ENCODE measurements at places on chromosomes 13 and 19.

DNA sequence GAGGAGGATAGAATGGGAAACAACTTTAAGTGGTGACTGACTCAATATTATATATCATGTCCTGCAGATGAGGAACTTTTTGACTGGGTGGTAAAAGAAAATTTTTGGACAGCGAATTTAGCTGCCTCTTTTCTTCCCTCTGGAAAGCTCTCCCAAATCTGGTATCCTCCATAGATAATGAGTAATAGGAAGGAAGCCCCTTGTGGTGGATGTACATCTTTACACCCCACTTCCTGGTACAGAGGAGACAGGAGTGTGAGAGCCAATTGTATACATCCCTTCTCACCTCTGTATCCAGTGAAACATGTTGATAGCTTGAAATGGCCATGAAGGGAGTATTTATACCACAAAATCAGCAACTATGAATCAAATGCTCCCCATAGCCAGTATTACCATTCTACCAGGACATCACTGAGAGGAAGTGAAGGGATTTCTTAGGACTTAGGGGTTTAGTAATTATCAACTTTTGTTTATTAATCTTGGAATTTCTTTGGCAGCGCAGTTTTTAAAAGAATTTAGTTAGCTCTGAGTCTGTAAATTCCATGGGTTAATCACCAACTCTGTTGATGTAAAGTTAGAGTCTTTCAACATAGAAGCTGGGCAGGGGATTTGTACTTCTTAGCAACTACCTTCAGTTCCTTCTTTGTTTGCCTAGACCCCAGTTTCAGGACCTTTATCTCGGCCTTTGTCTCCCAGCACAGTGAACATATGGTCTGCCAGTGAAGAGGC lies 17.0 kb upstream of the TDRD3 start:
- no peak for DNase-seq

- DNase-seq, result no peak
Observed at GRCh38 chr13:85286081-85286480, 513.1 kb downstream of the SLITRK6 start.

DNA sequence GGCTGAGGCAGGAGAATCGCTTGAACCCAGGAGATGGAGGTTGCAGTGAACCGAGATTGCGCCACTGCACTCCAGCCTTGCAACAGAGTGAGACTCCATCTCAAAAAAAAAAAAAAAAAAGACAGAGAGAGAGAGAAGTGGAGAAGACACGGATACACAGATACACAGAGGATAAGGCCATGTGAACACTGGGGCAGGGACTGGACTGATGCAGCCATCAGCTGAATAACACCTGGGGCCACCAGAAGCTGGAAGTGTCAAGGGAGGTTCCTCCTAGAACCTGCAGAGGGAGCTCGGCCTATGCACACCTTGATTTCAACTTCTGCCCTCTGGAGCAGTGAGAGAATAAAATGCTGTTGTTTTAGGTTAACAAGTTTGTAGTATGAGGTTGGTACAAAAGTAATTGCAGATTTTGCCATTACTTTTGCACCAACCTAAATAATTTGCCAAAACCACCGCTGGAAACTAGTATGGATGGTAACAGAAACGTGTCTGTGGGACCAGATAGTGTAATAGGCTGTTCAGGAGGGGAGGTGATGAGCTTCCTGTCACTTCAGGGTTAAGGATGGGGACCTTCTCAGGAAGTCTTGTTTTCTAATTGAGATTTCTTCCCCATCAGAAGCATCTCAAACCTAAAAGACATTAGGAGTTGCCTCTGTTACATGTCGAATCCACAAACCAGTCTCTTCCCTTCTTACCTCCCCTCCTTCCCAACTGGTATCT lies 36.4 kb upstream of the IGSF23 start:
- DNase-seq, result peak; percentile 7

GRCh38 chr13:110953416-110953815 lies 38.5 kb upstream of the ANKRD10 start:
- DNase-seq, result no peak

DNA sequence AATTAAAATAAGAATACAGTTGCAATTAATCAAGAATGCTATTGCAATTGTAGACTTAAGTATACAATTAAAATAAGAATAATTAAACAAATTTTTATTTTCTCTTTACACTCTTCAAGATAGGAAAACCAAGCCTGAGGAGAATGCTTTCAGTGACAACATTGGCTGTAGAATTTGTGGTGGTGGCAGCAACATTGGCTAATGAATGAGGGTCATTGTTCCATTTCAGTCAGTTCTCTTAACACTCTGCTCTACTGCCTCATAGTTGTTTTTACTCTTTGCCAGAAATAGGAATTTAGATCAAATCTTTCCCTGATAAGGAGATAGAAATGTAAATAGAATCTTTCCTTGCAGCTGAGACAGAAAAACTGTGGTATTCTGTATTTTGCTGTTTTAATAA lies 391.6 kb downstream of the PCDH20 start:
- no peak for DNase-seq

DNA sequence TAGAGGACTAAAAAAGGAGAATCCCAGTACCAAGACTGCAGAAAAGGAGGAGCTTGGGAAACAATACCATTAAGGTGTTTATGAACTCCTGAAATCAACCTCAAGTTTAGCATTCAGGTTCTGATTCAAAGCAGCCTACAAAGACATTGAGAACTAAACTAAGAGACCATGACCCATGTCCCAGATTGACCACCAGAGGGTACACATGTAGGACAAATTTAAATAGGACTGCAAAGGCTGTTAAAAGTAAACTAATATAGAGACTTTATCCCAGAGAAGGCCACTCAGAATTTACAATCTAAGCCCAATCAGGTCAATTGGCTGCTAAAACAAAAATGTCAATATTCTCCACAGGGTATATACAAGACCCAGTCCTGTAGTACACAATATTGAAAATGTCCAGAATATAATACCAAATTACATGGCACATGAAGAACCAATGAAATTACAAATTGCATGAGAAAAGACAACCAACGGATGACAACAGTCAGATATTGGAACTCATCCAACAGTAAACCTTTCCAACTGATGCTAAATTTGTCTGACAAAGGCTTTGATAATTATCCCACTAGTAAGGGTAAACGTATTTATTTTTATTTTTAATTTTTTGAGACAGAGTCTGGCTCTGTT lies 682.4 kb downstream of the UQCRFS1 start:
- no peak for DNase-seq

DNA sequence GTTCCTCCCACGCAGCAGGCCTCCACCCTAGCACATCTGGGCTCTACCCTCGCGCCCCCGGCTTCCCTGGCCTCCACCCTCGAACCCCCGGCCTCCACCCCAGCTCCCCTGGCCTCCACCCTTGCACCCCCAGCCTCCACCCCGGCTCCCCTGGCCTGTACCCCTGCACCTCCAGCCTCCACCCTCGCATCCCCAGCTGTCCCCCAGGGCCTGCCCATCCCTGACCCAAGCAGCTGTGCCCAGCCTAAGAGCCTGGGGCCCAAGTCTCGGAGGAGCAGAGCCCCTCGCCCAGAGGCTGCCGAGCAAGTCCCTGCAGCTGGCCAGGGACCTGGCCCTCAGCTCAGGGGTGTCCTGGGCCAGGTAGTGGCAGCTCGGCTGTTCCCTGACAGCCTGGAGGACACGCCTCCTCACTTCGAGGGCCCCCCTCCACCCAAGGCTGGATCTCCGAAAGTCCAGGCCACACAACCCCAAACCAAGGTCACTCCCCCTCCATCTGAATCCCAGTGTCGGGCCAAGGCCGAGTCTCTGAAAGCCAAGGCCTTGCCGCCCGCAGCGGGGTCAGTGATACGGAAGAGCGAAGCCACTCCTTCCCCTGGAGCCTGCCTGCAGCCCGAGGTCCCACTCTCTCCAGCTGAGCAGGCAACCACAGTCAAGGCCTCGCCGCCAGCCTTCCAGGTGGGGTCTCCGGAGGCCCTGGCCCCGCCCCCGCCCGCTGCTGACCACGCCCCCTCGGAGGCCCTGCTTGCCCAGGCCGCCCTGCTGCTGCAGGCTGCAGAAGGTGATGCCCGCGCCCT lies 7.9 kb upstream of the ARHGAP33 start:
- DNase-seq, result no peak

- DNase-seq, result no peak
Observed at GRCh38 chr19:47135156-47135555, 4.5 kb downstream of the SAE1 start.

DNA sequence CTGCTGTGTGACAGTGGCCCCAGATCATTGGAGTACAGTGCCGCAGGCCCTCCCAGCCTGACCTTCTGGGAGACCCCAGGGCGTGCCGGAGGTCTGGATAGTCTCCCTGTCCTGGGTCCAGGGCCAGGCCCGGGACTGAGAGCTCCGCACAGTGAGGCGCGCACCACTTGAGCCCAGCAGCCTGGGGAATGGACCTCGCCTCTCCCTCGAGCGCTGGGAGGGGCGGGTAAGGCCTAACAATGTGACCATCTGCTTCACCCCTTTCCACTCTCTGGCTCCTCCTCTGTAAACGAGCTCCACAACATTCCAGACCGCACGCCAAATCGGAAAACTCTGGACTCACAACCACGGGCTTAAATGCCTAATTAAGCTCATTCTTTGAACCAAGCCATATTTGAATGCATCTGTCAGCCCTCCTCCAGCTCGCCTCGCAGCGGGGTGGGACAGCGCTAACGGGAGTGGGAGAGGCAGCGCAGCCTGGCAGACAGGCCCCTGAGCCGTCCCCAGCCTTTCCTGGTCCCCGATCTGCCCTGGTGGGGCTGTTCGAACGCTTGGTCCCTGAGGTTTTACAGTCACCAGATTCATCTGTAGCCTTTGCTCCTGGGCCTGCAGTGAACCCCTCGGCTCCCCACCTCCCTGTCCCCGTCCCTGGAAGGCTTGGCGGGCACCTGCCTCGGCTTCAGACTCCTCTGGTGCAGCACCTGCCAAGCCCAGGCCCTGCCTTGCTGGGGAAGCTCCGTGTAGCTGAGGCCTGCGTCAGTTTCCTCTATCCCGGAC lies 120.7 kb upstream of the VSTM2B start:
- DNase-seq, result peak; percentile 44

- no peak for DNase-seq
Observed at GRCh38 chr19:16136185-16136999, 7.1 kb upstream of the HSH2D start.

- no peak for DNase-seq
Observed at GRCh38 chr13:100957741-100958140, 283.1 kb upstream of the TMTC4 start.

DNA sequence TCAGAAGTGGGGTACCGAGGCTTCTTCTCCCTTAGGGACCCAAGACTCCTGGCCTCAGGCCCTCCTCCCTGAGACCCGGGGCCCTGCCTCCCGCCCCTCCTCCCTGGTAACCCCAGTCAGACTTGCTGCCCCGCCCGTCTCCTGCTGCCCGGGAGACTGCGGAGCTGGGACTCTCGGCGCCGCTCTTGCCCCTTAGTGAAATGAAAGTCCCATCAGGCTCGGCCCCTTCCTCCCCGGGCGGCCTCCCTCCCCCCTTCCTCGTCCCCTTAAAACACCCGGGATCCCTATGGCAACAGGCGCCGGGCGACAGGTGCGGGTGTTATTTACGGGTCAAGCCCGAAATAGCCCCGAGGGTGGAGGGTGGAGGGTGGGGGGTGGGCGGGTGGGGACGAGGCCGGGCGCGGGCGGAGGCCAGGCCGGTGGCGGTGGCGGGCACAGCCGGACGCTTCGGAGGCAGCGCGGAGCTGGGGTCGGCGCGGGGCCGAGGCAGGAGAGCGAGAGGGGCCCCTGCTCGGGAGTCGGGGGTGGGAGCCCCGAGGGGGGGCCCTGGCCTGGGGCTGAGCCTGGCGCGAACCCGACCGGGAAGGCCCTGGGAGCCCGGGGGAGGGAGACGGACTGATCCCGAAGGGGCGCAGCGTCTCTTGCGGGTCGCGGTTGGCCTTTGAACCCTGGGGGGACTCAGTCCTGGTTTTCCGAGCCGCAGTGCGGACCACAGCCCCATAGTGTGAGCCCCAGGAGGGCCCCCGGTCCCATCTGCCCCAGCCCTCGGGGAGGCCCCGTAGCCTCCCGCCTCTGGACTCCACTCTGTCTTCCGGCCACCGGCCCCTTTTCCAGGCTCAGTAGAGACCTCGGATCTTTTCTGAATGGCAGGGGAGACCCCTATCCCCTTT lies at the start of gene CACNG6:
CACNG6 (plus strand) TSS at position 414 of the 890 bp plus-strand sequence. CDS start 1,241 bp downstream, outside the sequence.
- DNase-seq, result no peak

GRCh38 chr13:47859165-47859564 lies 141.9 kb downstream of the SUCLA2 start:
- no peak for DNase-seq

DNA sequence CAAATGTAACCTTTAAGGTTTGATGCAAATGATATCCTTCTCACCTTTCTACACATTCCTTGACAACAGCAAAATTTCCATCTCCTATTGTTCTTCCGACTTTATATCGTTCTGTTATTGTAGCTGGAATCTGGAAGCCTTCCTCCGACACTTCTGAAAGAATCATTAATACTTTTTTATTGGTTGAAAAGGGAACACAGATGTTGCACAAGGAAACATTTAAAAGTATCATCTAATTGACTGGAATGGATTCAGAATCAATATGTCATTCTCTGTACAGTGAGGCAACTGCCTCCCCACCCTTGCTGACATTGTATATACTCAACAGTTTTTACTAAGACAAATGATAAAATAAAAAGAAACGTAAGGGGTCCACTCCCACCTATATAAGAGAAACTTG lies 295.2 kb downstream of the DCLK1 start:
- DNase-seq, result no peak

DNA sequence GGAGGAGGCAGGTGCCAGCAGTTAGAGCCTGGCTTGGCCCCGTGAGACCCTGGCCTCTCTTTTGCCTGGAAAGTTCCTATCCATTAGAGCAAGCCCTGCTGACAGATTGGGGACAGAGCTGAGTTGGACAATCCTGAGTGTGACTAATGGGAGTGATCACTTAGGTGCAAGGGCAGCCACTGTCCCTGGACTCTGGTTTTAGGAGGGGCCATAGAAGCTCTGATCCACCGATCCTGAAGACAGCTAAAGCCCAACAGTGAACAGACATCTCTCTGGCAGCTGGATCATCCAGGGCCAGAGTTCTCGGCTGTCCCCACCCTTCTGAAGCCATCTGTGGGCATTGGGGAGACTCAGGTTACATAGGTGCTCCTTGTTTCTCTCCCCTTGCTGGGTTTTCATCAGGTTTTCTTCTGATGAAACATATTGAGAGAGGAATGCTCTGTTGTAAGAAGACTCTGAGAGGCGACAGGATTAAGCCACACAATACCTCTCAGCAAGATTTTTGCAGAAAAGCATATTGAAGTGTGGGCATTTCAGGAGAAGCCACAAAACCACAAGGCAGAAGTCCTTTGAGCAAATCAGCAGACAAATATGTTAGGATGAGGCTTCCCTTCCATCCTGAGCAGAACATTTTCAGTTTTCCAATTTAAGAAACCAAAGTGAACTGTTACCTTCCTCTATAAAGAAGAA lies 288.0 kb upstream of the MAB21L1 start:
- no peak for DNase-seq

- no peak for DNase-seq
Observed at GRCh38 chr13:79373916-79374315, 32.1 kb downstream of the RBM26 start.

DNA sequence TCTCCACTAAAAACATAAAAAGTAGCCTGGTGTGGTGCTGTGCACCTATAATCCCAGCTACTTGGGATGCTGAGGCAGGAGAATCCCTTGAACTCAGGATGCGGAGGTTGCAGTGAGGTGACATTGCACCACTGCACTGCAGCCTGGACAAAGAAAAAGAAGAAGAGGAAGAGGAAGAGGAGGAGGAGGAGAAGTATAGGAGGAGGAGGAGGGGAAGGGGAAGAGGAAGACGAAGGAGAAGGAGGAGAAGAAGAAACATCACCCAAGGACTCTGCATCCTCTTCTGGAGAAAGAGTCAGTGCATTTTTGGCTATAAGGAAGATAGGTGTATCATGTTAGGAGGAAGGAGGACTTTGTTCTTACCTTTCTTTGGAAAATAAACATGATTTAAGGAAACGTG lies 13.0 kb upstream of the FPR3 start:
- DNase-seq, result no peak

GRCh38 chr19:39413272-39413910 lies 922 bp downstream of the PLEKHG2 start:
- DNase-seq, result no peak

Data from NCI-H1436 treated with DMSO at 0.1 percent for 48 hours (cell line).